COR-L47 (cell line): ENCODE measurements at places on chromosomes 7 and 10.
A peak's percentile ranks its signal among the peaks of the same experiment; 100 is the strongest.

- DNase-seq = no peak
Observed at GRCh38 chr10:31426401-31426800, 107.4 kb downstream of the ZEB1 start.

DNA sequence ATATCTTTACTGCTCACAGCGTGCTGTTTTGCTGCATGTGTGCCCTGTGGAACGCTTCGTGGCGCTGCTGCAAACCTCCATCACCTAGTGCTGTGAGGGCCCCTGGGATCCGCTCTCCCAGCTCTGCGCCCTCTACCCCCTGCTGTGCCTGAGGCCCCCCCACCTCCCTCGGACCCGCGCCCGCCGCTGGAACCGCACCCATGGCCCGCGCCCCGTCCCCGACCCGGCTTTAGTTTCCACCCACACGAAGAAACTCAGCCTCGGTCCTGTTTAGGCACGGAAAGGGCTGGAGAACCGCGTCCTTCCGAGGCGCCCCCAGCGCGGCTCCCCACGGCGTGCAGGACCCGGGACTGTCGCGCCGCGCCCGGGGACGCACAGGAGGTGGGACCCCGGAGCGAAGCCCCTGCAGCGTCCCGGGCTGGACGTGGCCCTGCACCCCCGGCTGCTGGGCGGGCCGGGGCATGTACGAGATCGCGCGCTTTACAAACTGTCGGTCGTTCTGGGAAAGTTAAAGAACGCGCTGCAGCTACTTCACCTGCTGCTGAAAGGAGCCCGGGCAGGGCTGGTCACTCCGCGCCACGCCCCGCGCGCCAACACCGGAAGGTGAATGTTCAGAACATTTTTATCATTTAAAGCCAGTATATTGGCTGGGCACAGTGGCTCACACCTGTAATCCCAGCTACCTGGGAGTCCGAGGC is 54.3 kb downstream of the BMS1 start:
- DNase-seq = no peak

DNA sequence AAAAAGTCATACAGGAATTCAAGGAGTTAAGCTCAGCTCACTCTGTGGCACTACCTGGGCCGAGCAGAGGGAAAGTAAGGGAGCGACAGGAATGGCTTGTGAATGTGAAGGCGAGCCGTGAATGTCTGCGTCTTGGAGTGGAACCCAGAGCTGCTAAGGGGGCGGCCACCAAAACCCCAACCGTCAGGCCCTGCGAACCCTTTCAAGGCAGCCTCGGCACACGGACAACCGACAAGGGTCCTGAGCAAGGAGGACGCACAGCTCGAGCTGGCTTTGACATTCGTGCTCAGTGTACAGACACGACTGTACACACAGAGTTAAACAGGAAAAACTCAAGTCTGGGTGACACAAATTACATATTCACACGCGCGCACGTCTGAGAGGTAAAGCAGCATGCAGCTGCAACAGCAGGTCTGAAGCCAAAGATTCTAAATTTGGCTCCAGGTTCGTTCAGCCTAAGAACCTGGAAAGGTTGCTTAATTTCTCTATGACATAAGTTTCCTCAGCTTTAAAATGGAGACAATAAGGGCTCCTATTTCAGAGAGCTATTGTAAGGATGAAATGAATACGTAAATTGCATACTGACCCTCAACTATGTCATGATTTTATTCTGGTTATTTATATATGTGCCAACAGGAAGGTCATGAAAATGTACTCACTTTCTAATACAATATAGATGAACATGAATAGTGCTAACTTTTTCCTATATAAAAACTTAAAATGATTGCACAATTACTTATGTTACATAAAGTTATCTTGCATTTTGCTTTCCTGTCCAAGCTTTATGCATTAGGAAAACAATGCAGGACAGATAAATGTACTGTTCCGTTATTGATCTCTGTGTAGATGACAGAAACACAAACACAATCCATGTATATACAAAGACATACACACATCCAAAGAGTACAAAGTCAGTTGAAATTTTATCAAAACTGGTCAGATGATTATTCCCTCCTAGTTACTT is 192.9 kb downstream of the ZMYND11 start:
- DNase-seq = no peak

DNA sequence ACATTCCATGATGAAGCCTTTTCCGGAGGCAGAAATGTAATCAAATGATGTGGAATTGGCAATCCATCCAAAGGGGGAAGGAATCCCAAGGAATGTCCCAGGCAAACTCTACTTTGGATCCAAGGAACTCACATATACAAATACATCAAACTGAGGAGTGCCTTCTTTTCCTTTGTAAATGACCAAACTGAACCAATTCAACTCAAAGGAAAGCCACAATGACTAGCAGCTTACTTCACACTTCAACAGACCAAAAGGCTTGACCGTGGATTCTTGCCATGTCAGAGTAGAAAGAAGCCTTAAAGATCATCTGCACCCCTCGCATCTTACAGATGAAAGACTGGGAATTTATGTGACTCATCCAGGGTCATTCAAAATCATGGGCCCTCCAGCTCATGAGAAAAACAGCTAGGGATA is 79.7 kb upstream of the MACROH2A2 start:
- no peak for DNase-seq

DNA sequence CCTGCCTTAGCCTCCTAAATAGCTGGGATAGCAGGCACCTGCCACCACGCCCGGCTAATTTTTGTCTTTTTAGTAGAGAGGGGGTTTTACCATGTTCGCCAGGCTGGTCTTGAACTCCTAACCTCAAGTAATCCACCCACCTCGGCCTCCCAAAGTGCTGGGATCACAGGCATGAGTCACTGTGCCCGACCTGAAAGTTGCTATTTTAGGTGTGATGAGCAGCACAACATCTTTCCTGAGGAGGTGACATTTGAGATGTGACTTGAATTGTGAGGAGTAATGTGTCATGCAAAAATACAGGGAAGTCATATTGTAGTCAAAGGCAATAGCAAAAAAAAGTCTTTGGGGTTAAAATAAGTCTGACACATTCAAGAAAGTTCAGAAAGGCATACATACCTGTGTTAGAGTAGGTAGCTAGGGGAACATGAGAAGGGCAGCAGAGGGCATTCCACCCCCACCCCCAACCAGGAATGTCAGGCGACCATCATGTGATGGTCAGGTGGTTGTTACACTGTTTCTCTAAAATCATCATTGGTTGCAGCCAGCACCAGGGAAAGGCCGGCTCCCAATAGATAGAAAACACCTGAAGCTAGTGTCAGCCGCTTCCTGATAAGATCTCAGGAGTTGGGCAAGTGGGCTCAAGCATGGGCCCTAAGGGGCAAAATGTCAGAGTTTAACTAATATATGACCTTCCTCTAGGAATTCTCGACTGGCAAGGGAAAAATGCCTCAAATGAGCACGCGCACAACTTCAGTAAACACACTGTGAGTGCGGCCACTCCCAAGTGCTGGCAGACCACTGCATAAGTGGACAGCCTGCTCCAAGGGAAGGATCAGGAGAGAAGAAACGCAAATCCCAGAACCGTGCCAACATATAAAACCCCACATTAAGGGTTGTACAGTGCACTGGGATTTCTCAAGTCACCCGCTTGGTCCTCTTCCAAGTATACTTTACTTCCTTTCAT is at the start of gene TACC2:
Gene TACC2 (plus strand): TSS at position 803 of the 964 bp plus-strand sequence. CDS start 32,819 bp downstream, outside the sequence.
- DNase-seq = no peak

- peak; percentile 81 for DNase-seq
Observed at GRCh38 chr7:65269150-65269856, 104.4 kb upstream of the ZNF92 start.

DNA sequence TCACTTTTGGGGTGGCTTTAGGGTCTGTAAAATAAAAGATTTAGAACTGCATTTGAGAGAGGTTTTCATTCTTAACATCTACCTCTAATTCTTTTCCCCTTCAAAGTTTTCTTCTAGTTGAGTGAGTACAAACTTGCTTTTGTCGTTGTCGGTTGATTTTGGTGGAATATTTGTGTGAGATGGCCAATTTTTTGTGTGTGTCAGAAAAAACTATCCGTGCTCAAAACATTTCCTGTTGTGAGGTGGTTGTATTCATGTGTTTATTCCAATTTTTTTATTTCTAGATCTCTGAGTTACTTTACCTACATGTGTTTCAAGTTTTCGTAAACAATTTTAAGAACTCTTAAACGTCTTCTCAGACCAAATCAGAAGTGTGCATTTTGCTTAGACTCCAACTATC is 1.6 kb downstream of the AHR start:
- no peak for DNase-seq

DNA sequence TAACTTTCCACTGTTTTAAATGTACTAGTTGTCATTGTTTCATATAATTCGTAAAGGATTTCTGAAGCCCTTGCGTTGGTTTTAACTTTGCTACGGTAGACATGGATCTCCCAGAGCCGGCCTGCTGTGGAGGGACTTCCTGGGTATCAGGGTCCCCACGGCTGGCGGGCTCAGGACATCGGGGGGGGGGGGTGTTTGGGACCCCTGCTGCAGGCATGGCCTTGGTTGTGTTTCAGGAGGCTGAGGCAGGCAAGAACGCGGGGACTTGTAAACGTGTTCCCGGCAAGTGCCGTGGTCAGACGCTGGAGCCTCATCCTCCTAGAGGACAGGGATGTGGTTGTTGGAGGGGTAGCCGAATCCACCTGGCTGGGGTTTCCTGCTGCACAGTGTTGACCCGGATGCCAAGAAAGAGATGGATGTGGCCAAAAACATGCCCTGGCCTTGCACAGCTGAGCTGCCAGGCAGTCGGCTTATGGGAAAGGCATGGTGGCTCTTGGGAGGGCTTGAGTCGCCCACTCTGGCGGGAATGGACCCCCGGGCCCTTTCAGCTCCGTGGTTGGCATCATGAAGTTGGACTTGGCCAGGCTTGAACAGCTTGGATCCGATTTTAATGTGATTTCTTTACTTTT is 21.4 kb upstream of the CHST12 start:
- DNase-seq = no peak

GRCh38 chr10:74432841-74433594 is 282.0 kb downstream of the ADK start:
- DNase-seq = no peak

GRCh38 chr10:14062528-14063260 is 268.0 kb downstream of the FRMD4A start:
- no peak for DNase-seq

GRCh38 chr10:71260622-71261325 is 48.4 kb downstream of the UNC5B start:
- DNase-seq = no peak

- DNase-seq = no peak
Observed at GRCh38 chr7:74294191-74294998, 5.2 kb downstream of the CLIP2 start.

GRCh38 chr10:49298983-49299815 is at the start of gene C10orf71:
Gene C10orf71, plus strand, starts transcription at chr10:49299170. Its CDS starts 23,376 bp downstream, at chr10:49322546.
- DNase-seq = no peak

GRCh38 chr7:22559829-22560489 is 60.0 kb upstream of the STEAP1B start:
- peak; percentile 58 for DNase-seq

DNA sequence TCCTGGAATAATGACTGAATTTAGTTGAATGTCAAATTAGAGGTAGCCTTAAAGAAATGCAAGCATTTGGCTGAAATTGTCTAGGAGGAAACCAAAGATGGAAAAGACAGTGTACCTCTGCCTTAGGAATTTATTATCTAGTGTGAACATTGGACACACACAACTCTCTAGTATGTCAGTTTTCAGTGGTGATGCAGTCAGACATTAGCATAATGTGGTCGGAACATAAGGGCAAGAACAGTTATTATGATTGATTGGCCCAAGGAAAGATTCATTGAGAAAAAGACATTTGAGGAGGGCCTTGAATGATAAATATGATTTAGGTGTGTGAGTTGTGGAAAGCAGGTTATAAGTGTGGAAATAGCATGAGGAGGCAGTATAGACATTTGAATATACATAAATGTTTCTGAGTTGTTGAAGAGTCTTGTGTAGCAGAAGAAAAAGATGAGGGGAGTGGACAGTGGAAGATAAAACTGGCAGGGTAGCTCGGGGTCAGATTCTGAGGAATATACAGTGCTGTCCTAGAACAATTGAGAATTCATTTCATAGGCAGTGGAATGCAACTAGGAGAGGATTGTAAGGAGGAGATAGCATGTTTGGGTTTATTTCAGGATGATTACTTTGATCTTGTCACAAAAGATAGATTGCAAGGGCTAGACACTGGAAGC is 414.7 kb downstream of the SUGCT start:
- no peak for DNase-seq

DNA sequence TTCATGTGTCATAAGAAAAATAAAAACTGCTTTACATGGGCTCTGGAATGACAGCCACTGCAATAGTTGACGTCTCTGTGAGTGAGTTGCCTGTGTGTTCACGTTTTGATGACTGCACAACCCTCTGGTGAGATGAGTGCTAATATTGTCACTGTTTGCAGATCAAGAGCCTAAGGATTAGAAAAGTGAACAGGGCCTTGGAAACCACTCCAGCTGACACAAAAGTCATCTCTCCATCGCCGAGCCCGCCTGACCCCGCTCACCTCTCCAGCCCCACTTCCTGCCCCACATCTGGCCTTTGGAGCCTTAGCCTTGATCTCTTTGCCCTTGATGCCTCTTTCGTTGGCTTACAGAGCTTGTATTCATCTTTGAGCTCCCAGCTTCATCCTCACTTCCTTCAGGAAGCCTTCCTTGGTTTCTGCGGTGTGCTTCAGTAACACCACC is 351.7 kb downstream of the TCERG1L start:
- no peak for DNase-seq

GRCh38 chr7:154744256-154744860 is 258.6 kb downstream of the PAXIP1 start:
- DNase-seq = peak; percentile 63

- no peak for DNase-seq
Observed at GRCh38 chr7:94222516-94222915, 172.2 kb upstream of the COL1A2 start.
